ENCODE measurements at places on chromosomes 11 and 22. TPM values are rescaled to one million over a fixed set of nuclear protein-coding genes. Genes with fewer than 3 reads are reported as not detected.

Gene LIF
- total RNA-seq = 3.2 TPM

Gene BARX2
- total RNA-seq = not detected

Gene CRYBA4
- total RNA-seq = not detected

Gene SERPING1
- total RNA-seq = 47.7 TPM

Gene PGM2L1
- 7.2 TPM for total RNA-seq

Gene TMEM191C
- total RNA-seq = 0.59 TPM

DNA sequence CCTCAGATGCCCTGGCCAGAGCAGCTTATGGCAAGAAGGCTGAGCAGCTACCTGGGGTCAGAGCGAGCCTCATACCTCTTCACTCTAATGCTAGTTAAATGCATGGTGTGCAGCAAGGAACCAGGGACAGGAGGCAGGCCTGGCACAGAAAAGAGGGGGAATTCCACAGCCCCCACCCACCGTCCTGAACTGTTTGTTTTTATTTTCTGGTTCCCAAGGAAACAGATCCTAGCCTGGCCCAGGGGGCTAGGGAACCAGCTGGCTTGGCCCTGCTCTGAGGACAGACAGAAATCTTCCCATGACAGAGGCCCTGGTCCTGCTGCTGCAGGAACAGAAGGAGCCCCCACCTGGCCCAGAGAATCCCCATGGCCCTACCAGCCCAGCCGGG is 40.4 kb downstream of the SLCO2B1 start:
- peaks cover 14% of the 10 kb centered on the region for H3K27me3 ChIP-seq
- H3K4me3 ChIP-seq = no peak overlapping the region
- no peak overlapping the region for H3K27ac ChIP-seq
- peak; percentile 25 for DNase-seq

GRCh38 chr11:92848578-92848977 is 120.9 kb upstream of the MTNR1B start:
- no peaks in the 10 kb centered on the region for H3K4me1 ChIP-seq
- H3K4me3 ChIP-seq = no peak overlapping the region
- no peak overlapping the region for H3K27ac ChIP-seq
- no peaks in the 10 kb centered on the region for H3K36me3 ChIP-seq
- H3K27me3 ChIP-seq = no peaks in the 10 kb centered on the region
- no peak for DNase-seq

DNA sequence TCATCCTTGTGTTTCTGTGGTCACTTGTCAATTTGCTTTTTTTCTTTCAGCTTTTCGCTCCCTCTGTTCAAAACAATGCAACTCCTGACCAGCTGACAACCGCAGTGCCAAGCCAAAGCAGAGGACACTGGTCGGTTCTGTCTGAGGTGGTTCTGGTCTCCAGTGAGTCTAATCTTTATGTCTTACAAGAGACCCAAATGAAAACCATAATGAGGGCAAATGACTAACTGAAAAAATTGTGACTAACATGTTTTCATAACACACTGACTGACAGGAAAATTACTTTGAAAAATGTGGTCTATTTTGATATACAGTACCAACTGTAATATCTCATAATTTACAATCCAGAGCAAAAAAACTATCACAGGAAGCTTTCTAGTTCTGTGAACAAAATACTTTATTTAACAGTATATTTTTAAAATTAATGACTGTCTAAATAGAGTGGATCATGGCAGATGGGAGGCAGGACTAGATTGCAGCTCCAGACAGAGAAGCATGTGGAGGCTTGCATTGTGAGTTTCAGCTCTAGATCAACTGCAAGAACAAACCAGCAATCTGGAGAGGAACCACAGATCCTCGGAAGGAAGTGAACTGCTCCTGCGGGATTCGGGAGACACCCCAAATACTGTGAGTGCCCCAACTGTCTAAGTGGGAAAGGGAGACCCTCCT is 311.8 kb downstream of the SBF2 start:
- no peaks in the 10 kb centered on the region for H3K36me3 ChIP-seq
- H3K4me3 ChIP-seq = peak overlapping the region; percentile 34
- H3K27me3 ChIP-seq = no peaks in the 10 kb centered on the region
- peaks cover 31% of the 10 kb centered on the region for H3K4me1 ChIP-seq
- H3K27ac ChIP-seq = peak overlapping the region; percentile 54
- DNase-seq = peak; percentile 86

DNA sequence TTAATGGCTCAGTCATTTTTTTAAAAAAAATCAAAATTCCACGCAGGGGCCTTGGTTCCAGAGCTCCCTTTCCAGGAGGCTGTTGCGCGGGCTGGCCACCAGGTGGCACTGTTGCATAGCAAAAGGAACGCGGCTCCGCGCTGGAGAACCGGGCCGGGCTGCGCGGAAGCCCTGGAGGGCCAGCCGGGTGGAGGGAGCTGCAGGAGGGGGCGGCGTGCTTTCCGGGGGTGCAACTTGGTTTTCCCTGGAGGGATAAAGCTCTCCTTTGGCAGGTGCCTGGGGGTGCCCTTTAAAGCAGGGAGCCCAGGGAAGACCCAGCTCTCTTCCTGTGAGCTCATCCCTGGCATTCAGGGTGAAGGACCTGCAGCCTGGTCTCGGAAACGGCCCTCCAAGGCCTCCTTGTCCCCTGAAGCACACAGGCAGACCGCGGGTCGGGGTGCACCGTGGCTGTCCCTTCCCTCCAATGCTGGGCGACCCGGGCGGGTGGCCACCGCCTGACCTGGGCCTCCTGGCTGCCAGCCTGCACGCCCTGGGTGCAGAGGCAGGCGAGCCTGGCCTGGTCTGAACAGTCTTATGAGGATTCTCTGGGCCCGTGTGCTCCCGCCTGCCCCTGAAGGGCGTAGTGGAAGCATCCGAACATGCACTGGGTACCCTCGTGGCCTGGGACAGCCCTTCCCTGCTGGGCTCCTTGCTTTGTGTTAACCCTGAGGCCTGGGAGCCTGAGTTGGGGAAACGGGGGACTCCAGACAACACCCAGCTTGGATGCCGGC is 23.4 kb downstream of the KRTAP5-5 start:
- no peak overlapping the region for H3K4me3 ChIP-seq
- H3K27ac ChIP-seq = no peak overlapping the region
- peaks cover 29% of the 10 kb centered on the region for H3K27me3 ChIP-seq

- H3K36me3 ChIP-seq = no peaks in the 10 kb centered on the region
- H3K27ac ChIP-seq = no peak overlapping the region
- DNase-seq = no peak
- H3K4me1 ChIP-seq = peaks cover 4% of the 10 kb centered on the region
These were observed 395.0 kb downstream of the TENM4 start for GRCh38 chr11:79045800-79046304.

GRCh38 chr11:10488934-10489691 is 34.0 kb downstream of the AMPD3 start:
- DNase-seq = no peak
- H3K27ac ChIP-seq = no peak overlapping the region
- no peaks in the 10 kb centered on the region for H3K27me3 ChIP-seq
- H3K4me3 ChIP-seq = no peak overlapping the region
- peaks cover 21% of the 10 kb centered on the region for H3K4me1 ChIP-seq
- H3K36me3 ChIP-seq = peaks cover 6% of the 10 kb centered on the region

GRCh38 chr11:87437133-87437843 is 399.6 kb downstream of the TMEM135 start:
- DNase-seq = no peak
- peak overlapping the region; percentile 68 for H3K27ac ChIP-seq
- H3K4me1 ChIP-seq = peaks cover 33% of the 10 kb centered on the region
- no peaks in the 10 kb centered on the region for H3K36me3 ChIP-seq

DNA sequence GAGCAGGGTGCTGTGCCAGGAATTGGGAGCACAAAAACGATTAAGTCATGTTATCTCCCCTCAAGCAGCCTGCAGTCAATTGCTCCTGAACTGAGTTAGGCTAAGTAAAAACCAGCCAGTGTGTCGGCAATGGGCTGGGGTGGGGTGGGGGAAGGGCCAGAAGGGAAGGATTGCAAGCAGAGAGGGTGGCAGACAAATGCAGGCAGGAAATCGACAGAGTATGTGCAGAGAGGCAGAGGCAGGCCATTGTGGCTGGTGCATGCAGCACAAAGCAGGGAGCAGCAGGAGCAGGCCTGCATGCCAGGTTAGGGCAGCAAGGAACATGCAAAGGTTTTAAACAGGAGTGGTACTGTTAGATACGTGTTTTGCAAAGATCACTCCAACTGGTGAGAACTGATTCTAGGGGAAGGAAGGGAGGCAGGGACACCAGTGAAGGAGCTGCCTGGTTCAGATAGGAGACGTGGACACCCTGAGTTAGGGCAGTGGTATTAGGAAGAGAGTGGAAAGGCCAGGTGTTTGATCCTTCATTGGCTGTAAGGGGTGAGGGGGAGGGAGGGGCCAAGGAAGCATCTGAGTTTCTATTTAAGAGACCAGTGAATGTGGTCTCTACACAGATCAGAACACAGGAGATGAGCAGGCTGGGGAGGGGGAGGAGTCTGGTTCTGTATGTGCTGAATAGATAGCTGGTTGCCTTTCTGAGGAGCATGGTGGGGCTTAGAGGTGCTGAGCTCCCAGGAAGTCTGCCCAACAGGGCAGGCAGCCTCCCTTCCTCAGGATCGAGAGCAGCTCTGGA is 70.8 kb upstream of the PHOX2A start:
- H3K36me3 ChIP-seq = no peaks in the 10 kb centered on the region
- no peak for DNase-seq
- no peak overlapping the region for H3K27ac ChIP-seq
- H3K4me1 ChIP-seq = no peaks in the 10 kb centered on the region
- no peak overlapping the region for H3K4me3 ChIP-seq

- H3K4me3 ChIP-seq = no peak overlapping the region
- DNase-seq = no peak
- no peaks in the 10 kb centered on the region for H3K4me1 ChIP-seq
- H3K27me3 ChIP-seq = no peaks in the 10 kb centered on the region
- no peak overlapping the region for H3K27ac ChIP-seq
These were observed 70.8 kb downstream of the WNT11 start for GRCh38 chr11:76135491-76135890.

DNA sequence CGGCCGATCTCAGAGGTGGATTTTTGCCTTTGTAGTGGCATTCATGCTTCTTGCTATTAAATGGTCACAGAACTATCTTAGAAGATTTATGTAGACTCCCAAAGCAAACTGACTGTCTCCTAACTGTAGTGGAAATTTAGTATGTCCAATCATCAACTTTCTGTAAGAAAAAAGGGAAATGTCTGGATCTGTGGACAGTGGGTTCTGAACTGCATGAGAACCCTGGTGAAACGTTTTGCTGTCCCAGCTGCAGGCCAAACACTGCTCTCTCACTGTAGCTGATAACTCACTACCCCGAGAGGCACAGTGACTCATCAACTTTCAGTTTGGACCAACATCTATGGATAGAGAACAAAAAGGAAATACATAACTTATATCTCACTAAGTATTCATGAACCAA is 387.1 kb downstream of the SOX6 start:
- no peaks in the 10 kb centered on the region for H3K27me3 ChIP-seq
- H3K4me3 ChIP-seq = peak overlapping the region; percentile 36
- no peak for DNase-seq
- H3K27ac ChIP-seq = peak overlapping the region; percentile 92
- H3K36me3 ChIP-seq = no peaks in the 10 kb centered on the region

GRCh38 chr22:30205281-30206115 is 41.1 kb downstream of the LIF start:
- no peaks in the 10 kb centered on the region for H3K27me3 ChIP-seq
- H3K4me1 ChIP-seq = peaks cover 59% of the 10 kb centered on the region
- no peaks in the 10 kb centered on the region for H3K36me3 ChIP-seq
- peak overlapping the region; percentile 100 for H3K27ac ChIP-seq
- H3K4me3 ChIP-seq = peak overlapping the region; percentile 3
- peak; percentile 94 for DNase-seq

- no peak overlapping the region for H3K27ac ChIP-seq
- no peaks in the 10 kb centered on the region for H3K4me1 ChIP-seq
- H3K4me3 ChIP-seq = no peak overlapping the region
- peaks cover 34% of the 10 kb centered on the region for H3K27me3 ChIP-seq
These were observed 143.0 kb downstream of the APIP start for GRCh38 chr11:34773211-34773610.

- no peak overlapping the region for H3K4me3 ChIP-seq
- no peak for DNase-seq
- no peaks in the 10 kb centered on the region for H3K36me3 ChIP-seq
- no peak overlapping the region for H3K27ac ChIP-seq
These were observed 60.7 kb downstream of the CDKN1C start for GRCh38 chr11:2824851-2825250.

- H3K27me3 ChIP-seq = no peaks in the 10 kb centered on the region
- no peak overlapping the region for H3K4me3 ChIP-seq
- no peak for DNase-seq
These were observed 93.2 kb downstream of the ATM start for GRCh38 chr11:108316061-108316460.

- H3K4me1 ChIP-seq = peaks cover 14% of the 10 kb centered on the region
- DNase-seq = no peak
- peaks cover 6% of the 10 kb centered on the region for H3K27me3 ChIP-seq
- peak within 1 kb of the TSS; percentile 76 for H3K27ac ChIP-seq
These were observed at the start of gene SRSF8 for GRCh38 chr11:95066716-95067038. SRSF8 (plus strand) TSS chr11:95066919; CDS start chr11:95067227, 308 bp downstream.

GRCh38 chr11:126318574-126319373 is 14.9 kb downstream of the DCPS start:
- peaks cover 26% of the 10 kb centered on the region for H3K4me1 ChIP-seq
- peak overlapping the region; percentile 87 for H3K27ac ChIP-seq
- H3K4me3 ChIP-seq = peak overlapping the region; percentile 62
- DNase-seq = peak; percentile 94

- H3K27ac ChIP-seq = no peak overlapping the region
- DNase-seq = no peak
- H3K4me3 ChIP-seq = no peak overlapping the region
- no peaks in the 10 kb centered on the region for H3K4me1 ChIP-seq
These were observed 693.4 kb upstream of the CCDC90B start for GRCh38 chr11:83979593-83979992.

- no peak overlapping the region for H3K4me3 ChIP-seq
- H3K27ac ChIP-seq = no peak overlapping the region
- no peaks in the 10 kb centered on the region for H3K36me3 ChIP-seq
- no peaks in the 10 kb centered on the region for H3K27me3 ChIP-seq
- H3K4me1 ChIP-seq = peaks cover 7% of the 10 kb centered on the region
- no peak for DNase-seq
These were observed 15.1 kb downstream of the TBC1D22A start for GRCh38 chr22:46777609-46777970.

Measured in osteoblast (primary cell).